ENCODE measurements at places on chromosomes 12 and 14.

DNA sequence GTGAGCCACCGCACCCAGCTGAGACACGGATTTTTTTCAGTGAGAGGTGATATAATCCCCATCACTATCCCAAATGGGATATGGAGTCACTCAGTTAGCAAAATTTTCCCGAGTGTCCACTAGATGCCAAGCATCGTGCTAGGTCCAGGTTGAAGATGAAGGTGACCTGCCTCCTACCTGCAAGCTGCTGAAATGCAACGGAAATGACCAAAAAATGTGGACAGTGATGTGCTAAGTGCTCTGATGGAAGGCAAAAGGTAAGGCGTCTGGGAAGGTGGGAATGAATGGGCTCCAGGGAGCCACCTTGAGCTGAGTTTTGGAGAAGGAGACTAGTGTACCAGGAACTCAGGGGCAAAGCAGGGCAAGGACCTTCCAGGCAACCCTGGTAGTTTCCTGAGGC lies 64.6 kb downstream of the CALM1 start:
- no peak for DNase-seq

- DNase-seq: no peak
Measured at GRCh38 chr14:84129941-84130340, 1400.0 kb upstream of the FLRT2 start.

DNA sequence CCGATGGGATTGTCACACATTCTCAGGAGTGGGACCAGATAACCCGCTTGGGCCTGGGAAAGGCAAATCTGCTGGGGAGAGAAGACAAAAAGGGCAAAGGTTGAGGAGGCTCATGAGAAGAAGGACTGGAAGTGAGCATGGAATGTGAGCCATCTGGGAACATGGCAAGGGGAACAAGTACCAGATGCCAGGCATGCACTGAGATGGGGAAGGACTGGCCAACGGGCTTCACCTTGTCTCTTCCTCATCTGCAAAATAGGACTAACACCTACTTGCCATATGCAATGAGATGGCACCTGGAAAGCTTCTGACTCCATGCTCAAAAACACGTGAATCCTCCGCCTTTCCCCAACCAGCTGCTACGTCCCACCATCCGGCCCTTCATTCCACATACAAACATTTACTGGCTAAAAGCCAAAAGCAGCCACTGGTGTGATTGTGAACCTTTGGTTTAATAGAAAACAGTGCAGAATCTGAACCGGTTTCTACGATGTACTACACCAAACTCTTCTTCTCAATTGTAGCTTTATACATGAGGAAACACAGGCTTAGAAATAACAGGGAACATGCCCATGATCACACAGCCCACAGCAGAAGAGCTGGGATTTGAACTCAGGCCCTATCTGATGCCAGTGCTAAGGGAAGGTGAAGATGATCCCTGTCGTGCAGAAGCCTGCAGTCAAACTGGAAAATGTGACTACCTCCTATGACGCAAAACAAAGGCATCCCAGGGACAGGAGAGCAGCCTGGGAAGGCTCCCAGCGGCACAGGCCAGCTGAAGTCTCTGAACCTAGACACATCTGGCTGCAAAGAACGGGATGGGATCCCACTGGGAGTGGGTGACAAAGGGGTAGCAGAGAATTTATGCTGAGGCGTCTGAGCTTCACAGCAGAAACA lies 112.1 kb downstream of the TTC7B start:
- DNase-seq: no peak

- no peak for DNase-seq
Measured at GRCh38 chr12:25101092-25101445, 93.9 kb downstream of the DNAI7 start.

GRCh38 chr12:121783766-121784165 lies 9.7 kb downstream of the RHOF start:
- DNase-seq: no peak

DNA sequence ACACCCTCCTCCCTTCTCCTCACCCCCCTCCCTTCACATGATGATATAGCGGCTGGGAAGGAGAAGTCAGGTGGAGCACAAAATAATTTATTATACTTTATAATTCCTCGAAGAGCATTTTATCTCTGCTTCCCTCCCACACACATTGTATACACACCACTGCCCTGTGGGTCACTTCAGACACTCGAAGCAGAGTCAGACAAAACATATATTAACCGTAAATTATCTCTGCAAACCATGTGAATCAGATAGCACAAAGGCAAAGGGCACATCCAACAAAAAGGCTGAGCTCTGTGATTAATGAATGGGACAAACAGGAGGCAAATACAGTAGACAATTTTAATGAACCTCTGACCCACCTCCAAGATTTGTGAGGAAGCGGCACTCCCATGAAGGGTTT lies 450.7 kb downstream of the GALC start:
- DNase-seq: no peak
